Activated T-cell treated with anti-CD3 and anti-CD28 coated beads for 1 hour (primary cell): ENCODE measurements at places on chromosomes 16 and 17.

DNA sequence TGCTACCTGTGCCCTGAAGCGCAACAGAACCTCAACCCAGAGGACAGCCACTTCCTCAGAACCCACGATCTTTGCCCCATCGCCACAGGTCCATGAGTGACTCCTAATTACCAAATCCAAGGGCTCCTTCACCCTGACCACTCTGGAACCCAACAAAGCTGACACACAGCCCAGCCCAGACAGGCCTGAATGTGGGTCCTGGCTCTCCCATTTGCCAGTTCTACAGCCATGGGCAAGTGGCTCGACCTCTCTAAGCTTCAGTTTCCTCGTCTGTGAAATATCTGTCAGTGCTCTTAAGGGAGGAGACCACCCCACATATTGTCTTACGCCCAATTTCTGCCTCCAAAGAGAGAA, 18.0 kb upstream of the ENDOV start:
- no peak for DNase-seq

GRCh38 chr17:81481073-81481799, 31.4 kb downstream of the ACTG1 start:
- peak; percentile 51 for DNase-seq

DNA sequence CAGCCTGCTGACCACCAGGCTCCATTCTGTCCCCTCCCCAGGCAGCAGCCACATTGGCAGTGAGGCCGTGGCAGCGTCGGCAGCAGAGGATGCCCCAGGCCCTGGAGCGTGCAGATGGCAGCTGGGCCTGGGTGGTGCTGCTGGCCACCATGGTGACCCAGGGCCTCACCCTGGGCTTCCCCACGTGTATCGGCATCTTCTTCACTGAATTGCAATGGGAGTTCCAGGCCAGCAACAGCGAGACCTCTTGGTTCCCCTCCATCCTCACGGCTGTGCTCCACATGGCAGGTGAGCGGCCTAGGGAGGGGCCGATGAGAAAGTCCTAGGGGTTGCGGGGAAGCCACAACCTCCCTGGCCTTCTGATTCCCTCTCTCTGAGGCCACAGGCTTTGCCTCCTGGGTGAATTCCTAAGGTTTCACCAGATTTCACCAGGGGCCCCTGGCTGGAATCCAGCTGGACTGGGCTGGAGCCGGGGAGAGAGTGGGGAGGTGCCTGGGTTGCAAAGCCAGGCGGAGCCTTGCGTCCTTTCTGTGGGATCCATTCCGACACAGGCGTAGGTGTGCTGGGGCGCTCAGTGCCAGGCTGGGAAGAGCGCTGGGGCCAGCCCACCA, 5.9 kb downstream of the SLC16A5 start:
- DNase-seq: no peak

GRCh38 chr17:81511804-81512561, 616 bp downstream of the ACTG1 start:
- no peak for DNase-seq

DNA sequence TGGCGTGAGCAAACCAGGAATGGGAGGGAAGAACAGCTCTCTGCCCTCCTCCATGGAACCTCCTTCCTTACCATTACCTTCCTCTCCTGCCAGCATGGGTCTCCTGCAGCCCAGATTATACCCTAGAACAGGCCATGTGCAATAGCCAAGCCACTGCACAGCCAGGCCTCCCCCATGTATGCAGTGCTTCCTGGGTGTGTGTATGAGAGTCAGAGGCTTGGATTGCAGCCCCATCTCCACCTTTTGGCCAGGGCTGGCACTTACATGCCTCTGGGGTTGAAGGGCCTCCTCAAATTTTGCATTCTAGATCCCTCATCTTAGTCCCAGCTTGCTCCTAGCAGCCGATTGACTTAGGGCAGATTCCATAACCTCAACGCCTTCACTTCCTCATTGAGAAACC, 133.7 kb downstream of the GSG1L start:
- DNase-seq: no peak

GRCh38 chr17:47942568-47942967, 1.2 kb downstream of the PNPO start:
- DNase-seq: no peak

GRCh38 chr17:7141824-7142223, 27.2 kb upstream of the ASGR2 start:
- DNase-seq: no peak

GRCh38 chr16:6853565-6853964, 479.1 kb upstream of the RBFOX1 start:
- DNase-seq: no peak

DNA sequence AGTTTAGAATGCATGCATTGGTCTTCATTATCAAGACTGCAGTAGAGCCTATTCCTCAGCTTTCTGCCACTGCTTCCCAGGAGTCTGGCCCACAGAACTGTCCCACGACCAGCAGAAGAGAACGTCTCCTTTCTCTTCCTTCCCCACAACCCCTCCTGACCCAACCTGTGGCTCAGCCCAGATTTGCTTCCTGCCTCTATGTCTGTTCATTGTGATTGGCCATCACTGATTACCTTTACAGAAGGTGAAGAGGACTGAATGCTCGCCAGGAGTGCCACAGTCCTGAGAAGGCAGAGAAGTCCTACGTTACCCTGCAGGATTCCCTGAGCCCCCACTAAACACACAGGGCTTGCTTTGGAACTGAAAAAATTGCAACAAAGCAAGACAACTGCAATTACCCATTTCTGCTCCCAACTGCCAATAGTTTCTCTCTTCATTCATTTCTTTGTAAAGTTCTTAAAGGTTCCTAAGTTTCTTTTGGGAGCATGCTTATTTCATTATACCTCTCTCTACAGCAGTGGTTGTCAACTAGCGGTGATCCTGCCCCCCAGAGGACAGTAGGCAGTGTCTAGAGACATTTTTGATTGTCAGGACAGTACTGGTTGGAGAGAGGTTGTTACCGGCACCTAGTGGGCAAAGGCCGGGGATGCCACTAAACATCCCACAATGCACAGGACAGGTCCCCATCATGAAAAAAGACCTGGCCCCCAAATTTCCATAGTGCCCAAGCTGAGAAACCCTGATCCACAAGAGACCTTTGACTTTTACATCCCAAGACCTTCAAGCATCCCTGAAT, 4.5 kb upstream of the NAT9 start:
- no peak for DNase-seq

GRCh38 chr16:11488304-11488703, 98.4 kb downstream of the LITAF start:
- DNase-seq: no peak

DNA sequence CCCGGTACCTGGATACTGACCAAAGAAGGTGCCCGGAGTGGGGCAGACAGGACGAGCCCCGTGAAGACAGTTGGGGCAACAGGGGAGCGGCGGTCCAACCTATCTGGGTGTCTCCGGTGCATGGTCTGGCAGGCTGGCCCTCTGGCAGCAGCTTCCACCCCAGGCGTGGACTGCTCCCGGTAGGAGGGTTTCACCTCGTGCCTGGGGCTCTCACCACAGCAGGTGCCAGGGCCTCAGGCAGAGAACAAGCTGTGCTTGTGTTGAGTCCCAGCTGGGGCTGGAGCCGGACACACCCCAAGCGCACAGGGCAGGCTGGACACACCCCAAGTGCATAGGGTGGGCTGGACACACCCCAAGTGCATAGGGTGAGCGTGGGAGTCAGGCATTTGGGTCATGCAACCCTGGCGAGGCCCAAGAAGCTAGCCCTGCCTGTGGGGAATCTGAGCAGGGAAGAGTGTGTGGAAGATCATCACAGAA, 1.5 kb upstream of the FBXL16 start:
- no peak for DNase-seq

- no peak for DNase-seq
Observed at GRCh38 chr16:85851034-85851785, 47.8 kb upstream of the IRF8 start.

GRCh38 chr17:3761036-3761917, 37.6 kb downstream of the HASPIN start:
- DNase-seq: no peak

- DNase-seq: no peak
Observed at GRCh38 chr17:181245-182049, at the start of gene DOC2B. TSS of gene DOC2B (minus strand) at chr17:181650. CDS start at chr17:181479, 171 bp downstream.

DNA sequence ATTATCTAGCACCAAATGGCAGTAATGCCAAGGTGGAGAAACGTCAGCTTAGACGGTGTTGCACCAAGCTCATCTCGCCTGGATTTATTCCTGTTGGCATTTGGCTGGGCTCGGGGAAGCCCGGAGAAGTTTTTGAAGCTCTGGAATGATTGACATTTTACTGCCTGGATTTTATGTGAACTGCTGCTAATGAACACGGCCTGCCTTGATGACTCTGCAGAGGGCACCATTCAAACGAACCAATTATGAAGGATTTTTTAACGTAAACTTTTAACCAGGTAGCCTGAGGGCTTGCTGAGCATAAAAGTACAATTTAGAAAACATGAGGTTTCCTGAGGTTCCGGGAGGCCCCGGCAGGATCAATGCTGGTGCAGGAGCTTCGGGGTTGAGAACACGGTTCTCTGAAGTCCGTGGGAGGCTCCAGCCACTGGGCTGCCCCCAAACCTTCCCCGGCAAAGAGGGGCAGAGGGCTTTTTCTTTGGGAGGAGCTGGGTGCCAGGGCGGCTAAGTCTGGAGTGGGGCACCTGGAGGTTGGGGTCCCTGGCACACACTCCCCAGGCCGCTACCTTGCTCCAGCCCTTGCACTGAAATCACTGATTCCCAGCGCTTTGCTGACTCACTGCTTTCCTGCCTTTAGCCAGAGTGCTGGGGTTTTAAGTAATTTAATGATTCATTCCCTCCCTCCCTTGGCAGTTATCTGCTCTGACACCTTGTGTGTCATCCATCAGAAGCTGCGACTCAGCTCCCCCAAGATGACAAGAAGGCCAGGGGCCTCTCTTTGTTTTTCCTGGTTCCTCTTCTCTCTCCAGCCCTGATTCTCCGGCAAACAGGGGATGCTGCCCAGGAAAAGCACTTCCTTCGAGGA, 161.2 kb upstream of the IRX3 start:
- DNase-seq: no peak

DNA sequence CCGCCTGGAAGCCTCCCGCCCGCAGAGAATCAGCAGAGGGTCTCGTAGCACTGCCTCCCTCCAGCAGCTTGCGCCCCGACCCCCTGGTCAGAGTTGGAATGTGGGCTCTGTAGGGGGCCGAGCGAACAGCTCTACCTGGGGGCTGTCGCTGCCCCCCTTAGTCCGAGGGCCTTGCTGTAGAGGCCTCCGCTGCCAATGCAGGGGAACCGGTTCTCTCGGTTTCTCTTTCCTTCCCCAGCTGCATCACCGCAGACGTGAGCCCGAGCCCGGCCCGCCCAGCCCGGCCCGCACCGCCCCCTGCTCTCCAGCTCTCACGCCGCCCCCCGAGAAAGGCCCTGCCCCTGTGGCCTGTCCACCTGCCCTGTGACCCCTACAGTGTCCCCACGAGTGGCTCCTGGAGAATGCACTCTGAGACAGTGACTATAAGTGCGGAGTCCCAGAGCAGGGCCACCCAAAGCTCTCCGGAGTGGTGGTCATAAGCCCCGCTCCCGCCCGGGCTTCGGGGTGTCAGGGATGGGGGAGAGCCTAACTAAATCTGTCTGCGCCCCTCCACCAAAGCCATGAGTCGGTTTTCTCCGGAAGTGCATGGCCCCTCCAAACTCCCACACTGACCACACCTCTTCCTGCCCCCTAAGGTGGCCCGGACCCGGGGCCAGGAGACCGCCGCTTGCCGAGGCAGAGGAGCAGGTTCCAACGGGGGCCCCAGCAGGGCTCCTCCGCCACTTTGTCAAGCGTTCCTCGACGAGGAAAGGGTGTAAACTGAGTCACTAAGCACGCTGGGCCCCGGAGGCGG, 1.7 kb downstream of the ARHGAP27 start:
- no peak for DNase-seq

DNA sequence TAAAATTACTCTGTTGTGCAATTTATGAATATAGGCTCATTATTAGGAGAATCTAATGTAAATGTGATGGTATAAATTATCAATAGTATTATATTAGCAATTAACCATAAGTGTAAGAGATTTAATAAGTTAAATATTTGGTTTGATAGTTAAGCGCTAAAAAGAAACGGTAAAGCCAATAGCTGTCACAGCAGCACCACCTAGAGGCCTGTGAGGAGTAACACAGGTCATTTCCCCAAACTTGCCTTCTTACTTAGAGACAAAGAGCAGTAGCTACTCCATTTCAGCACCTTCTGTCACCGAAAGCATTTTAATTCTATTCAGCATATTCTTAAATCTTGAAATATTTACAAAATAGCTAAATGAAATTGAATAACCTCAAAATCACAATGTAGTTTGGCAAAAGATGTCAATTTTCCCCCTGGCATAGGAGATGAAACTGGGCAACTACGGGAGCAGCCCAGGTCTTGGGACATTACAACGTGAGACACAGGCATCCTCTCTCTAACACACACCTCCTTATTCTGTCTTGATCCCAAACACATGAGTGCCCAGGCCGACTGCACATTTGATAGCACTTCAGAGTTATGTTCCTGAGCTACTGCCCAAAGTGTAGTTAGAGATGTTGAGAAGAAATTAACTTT, 14.3 kb upstream of the DYNLRB2 start:
- peak; percentile 46 for DNase-seq

DNA sequence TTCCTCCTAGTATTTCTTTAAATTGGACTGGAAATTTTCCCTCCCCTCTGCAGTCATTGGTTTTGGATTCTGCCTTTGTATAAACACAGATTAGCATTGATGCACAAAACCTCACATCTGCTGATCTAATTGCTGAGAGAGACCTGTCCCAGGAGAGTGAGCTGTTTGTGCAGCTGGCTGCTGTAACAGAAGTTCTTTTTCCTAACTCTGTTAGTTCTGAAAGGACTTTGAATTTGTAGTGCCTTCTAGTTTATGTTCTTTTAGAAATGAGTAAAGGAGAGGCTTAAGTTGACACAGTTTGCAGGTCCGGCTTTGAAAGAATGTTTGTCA, 45.2 kb upstream of the KPNB1 start:
- no peak for DNase-seq

GRCh38 chr17:29131814-29132682, 48.1 kb downstream of the MYO18A start:
- DNase-seq: no peak

- DNase-seq: no peak
Observed at GRCh38 chr17:64002658-64003525, 4.7 kb downstream of the PRR29 start.

DNA sequence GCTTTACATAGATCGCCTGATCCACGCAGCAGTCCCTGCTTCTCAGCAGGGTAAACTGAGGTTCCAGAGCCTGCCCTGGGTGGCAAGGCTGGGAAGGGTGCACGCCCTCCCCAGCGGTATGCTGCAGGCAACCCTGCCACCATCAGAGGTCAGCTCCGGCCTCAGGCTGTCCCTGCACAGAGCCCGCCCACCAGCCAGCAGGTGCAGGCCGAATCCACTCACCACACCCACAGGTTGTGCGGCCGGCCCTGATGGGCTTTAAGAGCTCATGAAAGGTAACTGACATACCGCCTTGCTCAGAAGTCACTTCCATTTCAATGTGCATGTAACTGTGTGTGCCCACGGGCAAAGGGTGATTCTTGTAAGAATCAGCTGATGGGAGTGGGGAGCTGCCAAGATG, 7.1 kb downstream of the RBFOX3 start:
- DNase-seq: no peak

- no peak for DNase-seq
Observed at GRCh38 chr17:17808706-17809432, 27.9 kb downstream of the SREBF1 start.

GRCh38 chr17:77314601-77315000, 173.8 kb downstream of the SEC14L1 start:
- no peak for DNase-seq
